Activated T-cell treated with anti-CD3 and anti-CD28 coated beads, Interleukin-2, amount 50 U/mL, for 1 hour (primary cell): ENCODE measurements at places on chromosomes 16 and 17.

DNA sequence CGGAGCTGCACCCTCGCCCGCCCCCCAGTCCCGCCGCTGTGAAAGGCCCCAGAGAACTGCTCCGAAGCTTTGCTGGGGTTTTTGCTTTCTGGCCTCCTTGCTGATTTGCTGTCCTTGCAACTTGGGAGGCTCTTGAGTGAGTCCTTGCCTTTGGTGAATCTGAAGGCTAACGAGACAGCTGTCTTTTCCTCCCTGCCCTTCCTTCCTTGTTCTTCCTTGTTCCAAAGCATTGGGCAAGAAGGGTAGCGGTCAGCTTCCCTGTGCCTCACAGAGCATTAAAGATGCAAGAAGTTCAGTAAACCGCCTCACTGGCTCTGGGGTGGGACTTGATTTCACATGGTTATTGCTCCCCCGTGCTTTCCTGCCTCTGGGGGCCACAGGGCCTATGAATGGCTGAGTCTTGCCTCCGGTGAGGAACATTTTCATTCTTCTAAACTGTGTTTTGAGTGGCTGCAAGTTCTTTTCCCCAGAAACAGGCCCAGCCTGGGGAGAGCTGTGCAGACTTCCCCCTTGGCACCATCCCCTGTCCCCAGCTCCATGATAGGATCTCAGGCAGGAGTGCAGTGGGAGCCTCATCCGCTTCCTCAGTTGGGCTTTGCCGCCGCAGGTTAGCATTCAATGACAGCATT is 1.4 kb downstream of the YPEL2 start:
- peak; percentile 43 for DNase-seq

DNA sequence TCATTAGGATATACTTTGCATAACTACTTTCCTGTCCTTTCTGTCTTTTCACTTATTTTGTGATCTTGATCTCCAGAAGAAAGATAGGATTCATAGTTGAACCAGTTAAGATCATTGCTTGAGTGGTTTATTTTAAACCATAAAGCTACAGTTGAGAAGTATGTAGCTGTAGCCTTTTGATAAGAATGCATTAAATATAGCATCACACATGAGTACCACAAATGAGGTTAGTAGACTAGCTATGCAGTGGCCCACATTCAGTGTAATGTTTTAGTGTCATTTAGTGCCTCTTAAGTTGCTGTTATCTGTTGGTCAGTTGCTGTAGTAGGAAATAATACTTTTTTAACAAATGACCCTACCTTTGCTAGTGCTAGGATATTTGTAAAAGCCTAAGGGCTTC is 1.3 kb downstream of the NLK start:
- DNase-seq, result no peak

DNA sequence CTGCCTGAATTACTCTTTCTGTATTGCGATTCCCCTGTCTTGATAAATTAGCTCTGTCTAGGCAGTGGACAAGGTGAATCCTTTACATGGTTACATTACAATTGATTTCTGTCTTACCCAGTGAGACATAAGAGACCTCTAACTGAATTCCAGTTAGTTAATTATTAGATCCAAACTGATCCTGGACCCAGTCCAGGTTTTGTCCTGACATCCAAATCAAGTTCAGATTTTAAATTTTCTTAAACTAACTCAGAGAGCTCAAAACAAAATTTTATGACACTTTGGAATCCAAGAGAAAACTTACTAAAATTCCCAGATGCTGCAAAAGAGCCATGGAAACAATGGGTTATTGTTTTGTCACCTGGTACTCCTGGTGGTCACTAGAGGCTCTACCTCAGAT is 2166.6 kb downstream of the TP53TG3F start:
- DNase-seq, result no peak

- no peak for DNase-seq
These were observed 3.6 kb upstream of the DUSP14 start for GRCh38 chr17:37485938-37486570.
